ENCODE measurements at places on chromosomes 3 and 15.

DNA sequence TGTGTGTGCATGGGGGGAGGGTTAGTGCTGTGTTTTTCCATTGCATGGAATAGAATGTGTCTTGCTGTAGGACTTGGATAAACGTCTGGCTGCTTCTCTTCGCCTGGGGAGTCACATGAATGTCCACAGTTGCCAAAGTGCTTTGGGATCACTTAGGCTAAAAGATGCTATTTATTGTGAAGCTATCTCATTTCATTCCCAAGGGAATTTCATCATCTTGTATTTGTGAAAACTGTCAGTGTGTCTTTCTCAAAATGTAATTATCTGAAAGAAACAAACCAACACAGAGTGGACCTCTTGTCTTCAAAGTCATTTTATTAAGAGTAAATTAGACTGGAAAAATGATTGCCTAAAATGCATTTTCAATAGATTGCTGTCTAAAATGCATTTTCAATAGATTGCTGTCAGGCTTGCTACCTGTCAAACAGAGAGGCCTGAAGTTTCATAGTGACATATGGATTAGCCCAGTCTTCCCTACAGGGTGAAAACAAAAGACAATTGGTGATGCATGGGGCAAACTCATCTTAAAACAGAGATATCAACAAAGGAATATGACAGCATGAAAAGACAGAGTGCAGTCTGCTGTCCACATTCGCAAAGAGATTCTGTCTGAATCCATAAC is 117.1 kb upstream of the GOLIM4 start:
- no peak for DNase-seq

GRCh38 chr3:126267169-126267975 is 87.0 kb upstream of the ALDH1L1 start:
- peak; percentile 94 for DNase-seq

DNA sequence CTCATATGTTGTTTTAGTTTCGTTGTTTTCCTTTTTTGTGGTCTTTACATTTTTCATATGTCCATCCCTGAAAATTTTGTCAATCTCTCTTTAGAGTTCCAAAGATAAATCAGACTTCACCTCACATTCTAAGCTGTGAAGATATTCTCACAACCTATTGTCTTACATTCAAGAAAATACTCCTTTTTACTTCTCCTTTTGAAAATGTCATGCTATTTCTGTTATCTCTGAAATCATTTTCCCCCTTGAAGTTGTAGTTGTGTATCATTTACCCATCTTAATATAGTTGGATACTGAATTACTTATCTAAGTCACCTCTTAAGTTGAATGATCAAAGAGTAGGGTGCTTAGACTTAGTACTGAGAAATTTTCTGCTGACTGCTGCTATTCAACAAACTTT is 74.3 kb downstream of the DCUN1D1 start:
- no peak for DNase-seq

- no peak for DNase-seq
Measured at GRCh38 chr3:169914321-169914720, 2.9 kb downstream of the SAMD7 start.

GRCh38 chr3:131731709-131732108 is 228.9 kb upstream of the MRPL3 start:
- no peak for DNase-seq

- DNase-seq = no peak
Measured at GRCh38 chr3:57999417-58000115, 8.7 kb upstream of the FLNB start.

Data from kidney (tissue), 22 donors.